RCC 7860 (cell line): ENCODE measurements at places on chromosomes 6 and 20.

- no peak for DNase-seq
These were observed 54.1 kb downstream of the PPP1R3G start for GRCh38 chr6:5138995-5139827.

- no peak for DNase-seq
These were observed 228.9 kb downstream of the HIVEP2 start for GRCh38 chr6:142716097-142716496.

DNA sequence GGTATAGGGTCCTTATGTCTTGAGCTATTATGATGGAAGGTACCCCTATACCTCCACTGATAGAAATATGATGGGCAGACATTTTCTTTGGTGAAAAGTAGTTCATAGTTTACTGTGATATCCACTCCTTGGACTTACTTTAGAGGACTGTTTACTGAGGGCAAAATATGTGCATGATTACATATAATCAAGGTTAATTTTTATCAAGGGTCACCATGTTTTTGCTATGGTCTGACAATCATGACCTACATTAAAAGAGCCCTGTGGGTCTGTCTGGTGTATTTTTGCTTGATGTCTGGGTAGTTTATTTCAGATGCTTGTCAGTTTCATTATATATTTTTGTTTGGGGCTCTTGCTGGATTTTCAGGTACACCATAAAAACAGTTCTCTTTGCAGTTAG lies 40.1 kb downstream of the CDKAL1 start:
- no peak for DNase-seq

- DNase-seq = peak; percentile 97
These were observed 3.9 kb upstream of the KCNS1 start for GRCh38 chr20:45104786-45105185.

DNA sequence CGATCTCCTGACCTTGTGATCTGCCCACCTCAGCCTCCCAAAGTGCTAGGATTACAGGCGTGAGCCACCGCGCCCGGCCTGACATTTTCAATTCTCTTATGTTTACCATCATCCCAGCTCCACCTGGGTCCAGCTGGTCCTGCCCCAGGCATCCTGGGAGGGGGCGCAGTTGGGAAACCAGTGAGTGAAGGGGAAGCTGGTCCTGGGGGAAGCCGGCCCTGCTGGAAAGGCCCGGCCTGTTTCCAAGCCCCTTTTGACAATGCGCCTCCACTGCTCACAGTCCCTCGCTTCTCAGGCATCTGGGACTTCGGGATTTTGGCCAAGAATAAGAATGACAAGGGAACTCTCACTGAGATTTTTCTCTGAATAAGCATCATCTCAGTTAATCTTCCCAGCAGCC lies 14.2 kb downstream of the SLC13A3 start:
- DNase-seq = no peak

DNA sequence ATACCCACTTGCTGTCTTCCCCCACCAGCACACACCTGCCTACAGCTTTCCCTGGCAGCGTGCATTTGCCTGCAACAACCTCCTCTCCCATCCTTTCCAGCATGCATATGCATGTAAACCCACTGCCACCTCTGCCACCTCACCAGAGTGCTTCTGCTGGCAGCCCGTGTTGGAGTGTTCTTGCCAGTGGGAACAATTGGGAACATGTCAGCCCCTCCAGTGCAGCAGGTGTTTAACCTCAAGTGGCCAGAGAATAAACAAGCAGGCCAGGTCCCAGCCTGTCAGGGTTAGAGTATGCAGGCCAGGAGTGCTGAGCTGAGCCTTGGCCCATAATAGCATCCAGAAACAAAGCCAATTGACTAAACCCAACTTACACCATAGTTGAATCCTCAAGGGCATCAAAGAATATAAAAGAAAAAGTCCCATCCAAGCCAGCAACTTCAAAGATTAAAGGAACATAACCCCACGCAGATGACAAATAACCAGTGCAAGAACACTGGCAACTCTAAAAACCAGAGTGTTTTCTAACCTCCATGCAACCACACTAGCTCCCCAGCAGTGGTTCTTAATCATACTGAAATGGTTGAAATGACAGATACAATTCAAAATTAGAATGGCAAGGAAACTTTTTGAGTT lies 1212.1 kb upstream of the CITED2 start:
- DNase-seq = no peak
